Activated T-cell treated with anti-CD3 and anti-CD28 coated beads, Interleukin-2, amount 50 U/mL, for 72 hours (primary cell): ENCODE measurements at places on chromosomes 2 and 18. TPM values are rescaled to one million over a fixed set of nuclear protein-coding genes. Genes with fewer than 3 reads are reported as not detected.
A peak's percentile ranks its signal among the peaks of the same experiment; 100 is the strongest.

The ANXA4 gene
- total RNA-seq: 30.2 TPM

The GPC1 gene
- 3.2 TPM for total RNA-seq

The DQX1 gene
- total RNA-seq: 1.9 TPM

The ESPNL gene
- 0.19 TPM for total RNA-seq

The FSHR gene
- total RNA-seq: not detected

The HADHA gene
- total RNA-seq: 108 TPM

The SLC38A11 gene
- total RNA-seq: not detected

- peaks cover 2% of the 10 kb centered on the region for H3K36me3 ChIP-seq
- no peaks in the 10 kb centered on the region for H3K4me1 ChIP-seq
- no peak overlapping the region for H3K27ac ChIP-seq
- DNase-seq: no peak
- H3K4me3 ChIP-seq: no peak overlapping the region
These were observed 53.6 kb upstream of the NRXN1 start for GRCh38 chr2:51085420-51086068.

- H3K4me1 ChIP-seq: peaks cover 9% of the 10 kb centered on the region
- H3K36me3 ChIP-seq: no peaks in the 10 kb centered on the region
- DNase-seq: peak; percentile 69
- H3K27me3 ChIP-seq: peaks cover 50% of the 10 kb centered on the region
These were observed 74.7 kb downstream of the HNRNPLL start for GRCh38 chr2:38528008-38528442.

DNA sequence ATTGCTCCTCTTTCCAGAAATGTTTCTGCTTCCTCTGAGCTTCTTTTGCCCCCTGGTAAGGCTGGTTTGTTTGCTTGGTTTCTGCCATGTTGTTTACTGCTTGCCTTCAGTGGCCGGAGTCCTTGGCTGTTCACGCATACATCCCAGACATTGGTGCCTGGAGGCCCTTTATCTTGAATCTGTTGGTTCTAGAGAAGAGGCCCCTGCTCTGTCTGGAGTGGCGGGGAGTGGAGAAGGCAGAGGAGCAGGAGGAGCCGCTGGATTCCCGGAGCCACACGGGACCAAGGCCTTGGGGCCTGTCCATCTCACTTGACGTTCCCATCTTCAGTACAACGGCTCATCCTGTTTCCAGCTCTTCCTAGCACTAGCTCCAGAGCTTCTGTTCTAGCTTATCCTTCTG lies 77.2 kb upstream of the PXDN start:
- no peaks in the 10 kb centered on the region for H3K4me1 ChIP-seq
- H3K27ac ChIP-seq: no peak overlapping the region
- no peak for DNase-seq
- H3K4me3 ChIP-seq: no peak overlapping the region

GRCh38 chr18:58793361-58793760 lies 71.3 kb upstream of the ZNF532 start:
- no peak for DNase-seq
- no peaks in the 10 kb centered on the region for H3K4me1 ChIP-seq
- H3K36me3 ChIP-seq: no peaks in the 10 kb centered on the region
- peaks cover 3% of the 10 kb centered on the region for H3K27me3 ChIP-seq

DNA sequence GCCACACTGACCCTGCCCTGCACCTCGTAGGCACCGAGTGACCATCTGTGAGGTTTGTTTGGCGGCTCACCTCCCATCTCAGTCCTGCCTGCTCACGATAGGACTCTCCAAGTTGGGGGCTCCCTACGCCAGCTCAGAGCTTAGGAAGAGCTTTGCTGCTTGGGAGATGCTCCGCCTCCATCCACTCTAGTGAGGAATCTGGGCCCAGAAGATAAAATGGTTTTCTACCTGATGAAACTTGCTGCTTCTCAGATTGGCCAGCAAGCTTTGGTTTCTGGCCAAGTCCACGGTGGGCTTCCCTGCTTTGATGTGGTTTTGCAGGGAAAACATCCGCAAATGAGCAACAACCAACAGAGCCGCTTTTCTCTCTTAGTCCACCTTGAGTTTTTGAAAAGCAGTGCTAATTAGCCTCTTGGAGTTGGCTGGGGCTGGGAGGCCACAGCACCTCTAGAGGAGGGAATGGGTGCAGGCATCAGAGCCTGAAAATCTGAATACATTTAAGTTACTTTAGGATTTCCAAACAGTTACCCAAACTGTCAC lies 42.2 kb downstream of the THNSL2 start:
- H3K27ac ChIP-seq: no peak overlapping the region
- H3K4me3 ChIP-seq: no peak overlapping the region
- H3K36me3 ChIP-seq: no peaks in the 10 kb centered on the region

- H3K36me3 ChIP-seq: no peaks in the 10 kb centered on the region
- H3K27me3 ChIP-seq: peaks cover 18% of the 10 kb centered on the region
- no peaks in the 10 kb centered on the region for H3K4me1 ChIP-seq
- no peak for DNase-seq
- H3K27ac ChIP-seq: no peak overlapping the region
These were observed 3.5 kb upstream of the DSC2 start for GRCh38 chr18:31105733-31106132.

GRCh38 chr2:79831961-79832360 lies 319.1 kb downstream of the CTNNA2 start:
- no peaks in the 10 kb centered on the region for H3K27me3 ChIP-seq
- H3K4me1 ChIP-seq: no peaks in the 10 kb centered on the region
- H3K4me3 ChIP-seq: no peak overlapping the region
- no peak for DNase-seq

- no peak overlapping the region for H3K27ac ChIP-seq
- H3K4me1 ChIP-seq: no peaks in the 10 kb centered on the region
- DNase-seq: no peak
- no peak overlapping the region for H3K4me3 ChIP-seq
- H3K36me3 ChIP-seq: no peaks in the 10 kb centered on the region
- H3K27me3 ChIP-seq: no peaks in the 10 kb centered on the region
These were observed 36.2 kb downstream of the CAPN13 start for GRCh38 chr2:30770816-30771576.

DNA sequence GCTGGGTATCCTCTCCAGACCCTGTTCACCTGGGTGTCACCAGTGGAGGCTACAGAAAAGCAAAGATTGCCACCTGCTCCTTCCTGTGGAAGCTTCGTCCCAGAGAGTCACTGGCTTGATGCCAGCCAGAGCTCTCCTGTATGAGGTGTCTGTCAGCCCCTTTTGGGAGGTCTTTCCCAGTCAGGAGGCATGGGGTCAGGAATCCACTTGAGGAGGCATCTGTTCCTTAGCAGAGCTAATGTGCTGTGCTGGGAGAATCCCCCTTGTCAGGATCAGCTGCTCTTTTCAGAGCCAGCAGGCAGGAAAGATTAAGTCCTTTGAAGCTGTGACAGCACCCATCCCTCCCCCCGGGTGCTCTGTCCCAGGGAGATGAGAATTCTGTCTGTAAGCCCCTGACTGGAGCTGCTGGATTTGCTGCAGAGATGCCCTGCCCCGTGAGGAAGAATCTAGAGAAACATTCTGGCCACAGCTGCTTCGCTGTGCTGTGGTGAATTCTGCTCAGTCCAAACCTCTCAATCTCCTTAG lies 121.8 kb downstream of the GPR39 start:
- H3K27ac ChIP-seq: no peak overlapping the region
- H3K4me1 ChIP-seq: no peaks in the 10 kb centered on the region
- no peaks in the 10 kb centered on the region for H3K27me3 ChIP-seq
- H3K36me3 ChIP-seq: no peaks in the 10 kb centered on the region
- H3K4me3 ChIP-seq: no peak overlapping the region
- no peak for DNase-seq

- H3K4me3 ChIP-seq: no peak overlapping the region
- peaks cover 4% of the 10 kb centered on the region for H3K36me3 ChIP-seq
- H3K27ac ChIP-seq: no peak overlapping the region
- no peaks in the 10 kb centered on the region for H3K4me1 ChIP-seq
These were observed 747.5 kb upstream of the ZEB2 start for GRCh38 chr2:145267451-145267850.

- peak overlapping the region; percentile 46 for H3K4me3 ChIP-seq
- H3K27ac ChIP-seq: no peak overlapping the region
- peaks cover 6% of the 10 kb centered on the region for H3K27me3 ChIP-seq
- DNase-seq: peak; percentile 50
These were observed 4.9 kb downstream of the TM4SF20 start for GRCh38 chr2:227374158-227374557.

GRCh38 chr2:227671170-227671905 lies 4.7 kb downstream of the SCYGR5 start:
- no peaks in the 10 kb centered on the region for H3K36me3 ChIP-seq
- DNase-seq: no peak
- H3K4me3 ChIP-seq: no peak overlapping the region
- no peak overlapping the region for H3K27ac ChIP-seq
- H3K27me3 ChIP-seq: no peaks in the 10 kb centered on the region

- no peak overlapping the region for H3K27ac ChIP-seq
- peak overlapping the region; percentile 96 for H3K4me3 ChIP-seq
- peaks cover 6% of the 10 kb centered on the region for H3K36me3 ChIP-seq
- peaks cover 9% of the 10 kb centered on the region for H3K27me3 ChIP-seq
These were observed 14.2 kb upstream of the SPATA3 start for GRCh38 chr2:230981704-230982103.

GRCh38 chr2:20021405-20022009 lies 9.0 kb upstream of the MATN3 start:
- no peak overlapping the region for H3K4me3 ChIP-seq
- no peaks in the 10 kb centered on the region for H3K4me1 ChIP-seq
- peaks cover 18% of the 10 kb centered on the region for H3K36me3 ChIP-seq
- DNase-seq: no peak

GRCh38 chr2:102103992-102104871 lies 38.3 kb upstream of the IL1R1 start:
- H3K4me3 ChIP-seq: peak overlapping the region; percentile 91
- peaks cover 73% of the 10 kb centered on the region for H3K4me1 ChIP-seq
- H3K27ac ChIP-seq: peak overlapping the region; percentile 59
- H3K27me3 ChIP-seq: peaks cover 18% of the 10 kb centered on the region
- peaks cover 9% of the 10 kb centered on the region for H3K36me3 ChIP-seq

GRCh38 chr2:196274387-196274809 lies 103.0 kb upstream of the STK17B start:
- no peaks in the 10 kb centered on the region for H3K27me3 ChIP-seq
- peak overlapping the region; percentile 91 for H3K27ac ChIP-seq
- peak overlapping the region; percentile 77 for H3K4me3 ChIP-seq

GRCh38 chr2:113058411-113058994 lies 495 bp upstream of the IL36RN start:
- no peak overlapping the region for H3K4me3 ChIP-seq
- peaks cover 6% of the 10 kb centered on the region for H3K4me1 ChIP-seq
- H3K36me3 ChIP-seq: peaks cover 27% of the 10 kb centered on the region
- no peaks in the 10 kb centered on the region for H3K27me3 ChIP-seq

DNA sequence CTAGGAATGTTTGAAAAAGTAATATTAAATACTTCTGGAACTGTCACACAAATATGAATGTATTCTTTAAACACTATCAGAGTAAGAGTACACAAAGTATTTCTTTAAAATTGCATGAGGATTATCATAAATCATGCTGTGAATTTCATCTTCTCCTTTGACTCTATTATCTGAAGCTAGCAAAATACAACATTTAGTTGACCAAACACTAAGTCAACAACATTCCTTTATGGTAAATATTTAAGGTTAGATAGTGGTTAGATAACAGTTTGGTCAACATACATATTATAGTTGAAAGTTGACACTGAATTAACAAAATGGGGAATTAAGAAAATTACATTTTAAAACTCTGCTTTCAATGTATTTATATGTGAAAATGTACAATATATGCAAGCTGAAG lies 72.1 kb upstream of the GRB14 start:
- no peak for DNase-seq
- no peak overlapping the region for H3K4me3 ChIP-seq
- H3K36me3 ChIP-seq: no peaks in the 10 kb centered on the region
